ENCODE measurements at places on chromosomes 7 and 10. TPM values are rescaled to one million over a fixed set of nuclear protein-coding genes. Genes with fewer than 3 reads are reported as not detected.

- H3K27me3 ChIP-seq, result no peaks in the 10 kb centered on the region
- no peak for DNase-seq
- no peak overlapping the region for H3K4me3 ChIP-seq
- H3K27ac ChIP-seq, result peak overlapping the region; percentile 95
- no peaks in the 10 kb centered on the region for H3K36me3 ChIP-seq
Observed at GRCh38 chr10:102773320-102773719, 29.6 kb downstream of the WBP1L start.

- no peak overlapping the region for H3K4me3 ChIP-seq
- no peaks in the 10 kb centered on the region for H3K36me3 ChIP-seq
- H3K4me1 ChIP-seq, result no peaks in the 10 kb centered on the region
Observed at GRCh38 chr10:52004342-52004949, 305.1 kb upstream of the CSTF2T start.

- H3K36me3 ChIP-seq, result no peaks in the 10 kb centered on the region
- DNase-seq, result no peak
- H3K4me1 ChIP-seq, result no peaks in the 10 kb centered on the region
- no peak overlapping the region for H3K27ac ChIP-seq
- no peaks in the 10 kb centered on the region for H3K27me3 ChIP-seq
Observed at GRCh38 chr10:86936661-86937501, 20.5 kb downstream of the MMRN2 start.

GRCh38 chr10:82572744-82573143, 697.8 kb downstream of the NRG3 start:
- no peak for DNase-seq
- no peak overlapping the region for H3K27ac ChIP-seq
- no peaks in the 10 kb centered on the region for H3K4me1 ChIP-seq
- no peaks in the 10 kb centered on the region for H3K36me3 ChIP-seq

DNA sequence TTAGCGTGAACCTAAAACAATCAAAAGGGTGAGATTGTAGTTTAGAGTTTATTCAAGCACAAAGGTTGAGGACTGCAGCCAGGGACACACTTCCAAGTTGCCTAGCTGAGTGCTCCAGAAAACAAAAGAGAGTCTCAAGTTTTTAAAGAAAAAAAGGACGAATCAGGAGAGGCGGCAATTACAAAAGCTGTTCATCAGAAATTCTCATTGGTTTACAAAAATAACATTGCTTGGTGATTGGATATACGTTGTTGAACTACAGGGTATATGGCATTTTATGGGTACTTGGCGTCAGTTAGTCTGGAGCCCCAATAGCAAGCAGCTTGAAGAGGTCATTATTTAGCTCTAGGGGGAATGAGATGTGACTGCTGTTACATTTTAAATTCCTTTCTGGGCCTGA, 11.5 kb downstream of the ZNF438 start:
- H3K36me3 ChIP-seq, result no peaks in the 10 kb centered on the region
- no peak overlapping the region for H3K4me3 ChIP-seq
- H3K4me1 ChIP-seq, result no peaks in the 10 kb centered on the region
- DNase-seq, result no peak

DNA sequence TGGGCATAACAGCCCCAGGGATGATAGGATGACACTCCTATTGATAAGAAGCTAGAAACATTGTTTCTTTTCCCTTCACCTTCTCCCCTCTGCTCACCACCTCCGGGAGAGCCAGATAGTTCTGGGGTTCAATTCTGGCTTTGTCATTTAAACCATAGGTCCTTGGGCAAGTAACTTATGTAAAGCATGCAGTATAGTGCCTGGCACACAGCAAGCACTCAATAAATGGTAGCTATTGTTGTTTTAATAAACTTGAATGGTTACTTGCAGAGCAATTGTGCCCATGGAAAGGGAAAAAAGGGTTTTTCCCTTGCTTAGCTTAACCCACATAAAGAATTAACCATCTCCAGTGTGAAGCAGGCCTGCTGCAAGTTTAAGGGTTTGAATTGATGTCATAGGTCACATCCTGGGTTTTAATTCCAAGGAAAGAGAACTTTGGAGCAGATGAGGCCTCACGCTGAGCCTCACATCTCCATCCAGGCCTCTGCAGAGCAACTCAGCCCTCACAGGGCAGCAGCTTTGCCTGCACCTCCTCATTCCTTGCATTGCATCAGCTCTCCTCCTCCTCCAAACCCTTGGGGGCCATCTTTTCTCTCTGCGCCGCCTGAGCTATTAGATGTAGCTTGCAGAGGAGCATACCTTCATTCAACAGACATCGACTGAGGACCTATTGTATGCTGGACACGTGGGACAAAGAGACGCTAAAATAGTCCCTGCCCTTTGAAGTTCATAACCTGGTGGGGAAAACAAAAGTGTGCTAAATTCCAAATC, 22.9 kb downstream of the ZNF775 start:
- no peaks in the 10 kb centered on the region for H3K36me3 ChIP-seq
- peaks cover 12% of the 10 kb centered on the region for H3K4me1 ChIP-seq
- no peak overlapping the region for H3K4me3 ChIP-seq
- DNase-seq, result no peak

CRHR2 gene
- total RNA-seq, result 0.17 TPM
